CD4-positive, CD25-positive, alpha-beta regulatory T cell (primary cell): ENCODE measurements at places on chromosomes 4 and X.

DNA sequence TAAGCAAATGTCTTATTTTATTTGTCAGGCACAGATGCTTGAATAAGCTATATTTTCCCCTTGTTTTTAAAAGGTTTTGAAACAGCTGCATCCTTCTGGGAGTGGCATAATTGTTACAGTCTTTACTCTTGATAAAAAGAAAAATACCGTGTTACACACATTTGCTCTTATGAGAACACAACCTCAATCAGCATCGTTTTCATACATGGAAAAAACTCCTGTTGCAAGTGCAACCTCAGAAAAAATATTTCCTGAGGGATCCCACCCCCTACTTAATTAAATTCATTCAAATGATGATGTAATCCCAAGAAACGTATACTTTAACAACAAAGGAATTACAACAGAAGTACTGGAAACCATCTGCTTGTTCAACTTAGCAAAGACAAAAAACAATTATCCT is 58.6 kb downstream of the SMAD1 start:
- no peak for DNase-seq

- DNase-seq = no peak
Measured at GRCh38 chr4:110897784-110898183, 274.9 kb upstream of the PITX2 start.

DNA sequence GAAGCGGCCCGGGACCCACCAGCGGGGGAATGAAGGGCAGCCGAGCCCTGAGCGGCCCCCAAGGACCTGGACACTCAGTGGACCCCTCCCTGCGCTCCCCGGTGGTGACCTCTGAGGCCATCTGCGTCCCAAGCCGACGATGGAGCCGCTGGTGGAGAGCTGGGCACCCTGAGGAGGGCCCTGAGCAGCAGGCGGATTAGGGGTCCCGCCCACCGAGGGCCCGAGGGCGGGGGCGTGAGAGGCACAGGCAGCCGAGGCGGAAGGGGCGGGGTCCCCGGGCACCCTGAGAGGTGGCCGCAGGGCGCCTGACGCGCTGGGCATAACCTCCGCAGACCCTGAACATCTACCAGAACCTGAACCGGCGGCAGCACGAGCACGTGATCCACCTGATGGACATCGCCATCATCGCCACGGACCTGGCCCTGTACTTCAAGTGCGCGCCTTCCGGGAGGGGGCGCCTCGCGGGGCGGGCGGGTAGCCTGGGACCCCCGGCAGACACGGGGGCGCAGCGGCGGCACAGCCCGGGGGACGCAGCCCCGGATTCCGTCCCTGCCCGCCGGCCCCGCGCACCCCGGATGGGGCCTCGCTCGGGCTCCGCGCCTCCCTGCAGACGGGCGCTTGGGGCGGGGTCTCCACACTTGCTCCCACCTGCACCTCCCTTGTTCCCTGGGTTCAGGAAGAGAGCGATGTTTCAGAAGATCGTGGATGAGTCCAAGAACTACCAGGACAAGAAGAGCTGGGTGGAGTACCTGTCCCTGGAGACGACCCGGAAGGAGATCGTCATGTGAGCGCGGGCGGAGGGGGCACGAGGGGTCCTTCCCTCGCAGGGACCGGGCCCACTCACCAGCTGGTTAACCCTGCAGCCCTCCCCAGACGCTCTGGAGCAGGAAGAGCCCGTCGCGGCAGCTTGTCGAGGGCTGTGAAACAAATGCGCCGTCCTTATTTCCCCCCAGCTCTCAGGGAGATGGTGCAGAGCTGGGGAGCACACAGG is 10.3 kb downstream of the ATP5ME start:
- DNase-seq = peak; percentile 75

- DNase-seq = no peak
Measured at GRCh38 chr4:24915121-24915922, 2.5 kb upstream of the CCDC149 start.

DNA sequence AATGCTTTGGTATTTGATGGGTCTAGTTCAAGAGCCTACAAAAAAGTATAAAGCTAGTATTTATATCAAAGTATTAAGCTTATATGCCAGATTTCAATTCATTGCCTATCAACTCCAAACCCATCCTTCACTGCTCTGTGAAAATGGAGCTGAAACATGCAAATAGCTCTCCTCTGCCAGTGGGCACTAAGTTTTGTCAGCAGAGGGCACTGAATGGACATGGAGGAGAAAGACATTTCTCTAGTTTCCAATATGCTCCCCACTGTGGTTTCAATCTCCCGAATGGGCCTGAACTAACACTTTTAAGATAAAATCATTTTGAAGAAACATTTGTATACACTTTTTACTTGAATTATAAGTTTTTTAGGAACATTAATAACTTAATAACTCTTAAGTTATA is 12.4 kb downstream of the PPID start:
- no peak for DNase-seq

- peak; percentile 22 for DNase-seq
Measured at GRCh38 chrX:1249101-1249887, 19.3 kb upstream of the CSF2RA start.
